ENCODE measurements at places on chromosomes 1 and 21. TPM values are rescaled to one million over a fixed set of nuclear protein-coding genes. Genes with fewer than 3 reads are reported as not detected.
A peak's percentile ranks its signal among the peaks of the same experiment; 100 is the strongest.

DNA sequence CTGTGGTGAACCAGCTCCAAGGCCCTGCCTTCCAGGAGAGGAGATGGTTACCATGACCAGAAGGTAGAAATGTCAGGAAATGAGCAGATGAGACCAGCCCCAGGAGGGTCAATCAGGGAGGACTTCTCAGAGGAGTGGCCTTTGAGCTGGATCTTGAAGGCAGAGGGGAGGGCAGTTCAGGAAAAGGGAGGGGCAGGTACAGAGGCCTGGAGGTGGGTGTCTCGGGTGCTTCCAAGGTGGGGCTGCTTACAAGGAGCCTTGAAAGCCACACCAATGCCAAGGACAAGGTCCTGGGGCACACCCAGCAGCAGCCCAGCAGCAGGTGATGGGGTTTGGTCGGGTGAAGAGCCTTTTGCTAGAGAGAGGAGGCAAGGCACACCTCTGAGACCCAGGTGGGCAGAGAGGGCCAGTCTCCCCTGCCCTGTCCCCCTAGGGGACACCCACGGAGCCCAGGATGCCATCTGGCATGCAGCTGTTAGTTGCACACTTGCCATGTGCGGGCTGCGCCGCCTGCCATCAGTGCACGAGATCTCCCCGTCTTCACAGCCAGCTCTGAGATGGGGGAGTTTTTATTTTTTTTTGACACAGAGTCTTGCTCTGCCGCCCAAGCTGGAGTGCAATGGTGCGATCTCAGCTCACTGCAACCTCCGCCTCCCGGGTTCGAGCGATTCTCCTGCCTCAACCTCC, 18.5 kb downstream of the SLC66A1 start:
- H3K27me3 ChIP-seq: no peaks in the 10 kb centered on the region
- H3K4me3 ChIP-seq: no peak overlapping the region
- no peak overlapping the region for H3K27ac ChIP-seq
- DNase-seq: peak; percentile 80

DNA sequence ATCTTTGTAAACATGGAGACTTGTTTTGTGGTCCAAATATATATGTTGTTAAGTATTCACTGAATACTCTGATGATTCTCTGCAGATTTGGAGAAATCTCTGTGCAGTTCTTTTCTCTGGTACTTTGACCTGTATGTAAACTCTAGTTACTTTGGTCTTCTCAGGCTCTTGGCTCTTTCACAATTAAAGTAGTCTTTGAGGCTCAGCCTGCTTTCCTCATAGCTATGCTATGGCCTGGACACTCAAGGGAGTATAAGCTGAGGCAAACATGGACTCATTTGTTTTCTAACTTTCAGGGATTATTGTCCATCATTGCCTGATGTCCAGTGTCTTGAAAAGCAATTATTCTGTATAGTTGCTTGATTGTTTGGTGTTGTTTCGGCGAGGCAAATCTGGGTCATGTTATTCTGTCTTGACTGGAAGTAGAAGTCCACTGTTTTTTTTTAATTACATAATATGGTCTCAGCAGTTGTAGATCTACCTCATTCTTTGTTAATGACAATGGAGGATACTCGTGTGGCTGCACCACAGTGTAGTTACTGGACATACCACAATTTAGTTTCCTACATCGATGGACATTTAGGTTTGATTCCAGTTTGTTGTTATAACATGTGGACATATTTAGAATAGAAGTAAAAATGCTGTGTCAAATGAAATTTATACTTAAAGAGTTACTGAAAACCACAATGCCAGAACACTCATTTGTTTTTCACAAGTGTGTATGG, 9.2 kb downstream of the PTBP2 start:
- peak; percentile 52 for DNase-seq
- H3K4me3 ChIP-seq: no peak overlapping the region
- H3K27ac ChIP-seq: no peak overlapping the region
- peaks cover 6% of the 10 kb centered on the region for H3K4me1 ChIP-seq
- H3K36me3 ChIP-seq: peaks cover 32% of the 10 kb centered on the region
- no peaks in the 10 kb centered on the region for H3K27me3 ChIP-seq

GRCh38 chr1:186577216-186577615, 103.0 kb downstream of the PTGS2 start:
- no peaks in the 10 kb centered on the region for H3K27me3 ChIP-seq
- H3K36me3 ChIP-seq: no peaks in the 10 kb centered on the region
- H3K27ac ChIP-seq: no peak overlapping the region

DNA sequence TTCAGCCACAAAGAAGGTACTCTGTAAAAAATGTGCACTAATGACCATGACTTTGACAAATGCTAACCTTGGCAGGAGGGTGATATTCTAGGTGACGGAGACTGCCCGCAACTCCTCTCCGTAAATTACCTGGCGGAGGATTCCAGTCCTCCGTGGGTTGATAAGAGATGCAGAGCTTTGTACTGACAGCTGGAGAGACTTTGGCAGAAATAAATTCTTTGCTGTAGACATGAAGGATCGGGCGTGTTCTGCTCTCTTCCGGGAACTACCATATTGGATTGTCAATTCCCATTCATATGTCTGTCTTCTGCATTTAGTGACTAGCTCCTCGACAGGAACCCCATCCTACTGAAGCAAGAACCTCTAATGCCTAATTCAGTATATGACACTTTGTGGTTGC, 158.3 kb upstream of the KAZN start:
- no peaks in the 10 kb centered on the region for H3K27me3 ChIP-seq
- H3K27ac ChIP-seq: no peak overlapping the region
- no peaks in the 10 kb centered on the region for H3K36me3 ChIP-seq

DNA sequence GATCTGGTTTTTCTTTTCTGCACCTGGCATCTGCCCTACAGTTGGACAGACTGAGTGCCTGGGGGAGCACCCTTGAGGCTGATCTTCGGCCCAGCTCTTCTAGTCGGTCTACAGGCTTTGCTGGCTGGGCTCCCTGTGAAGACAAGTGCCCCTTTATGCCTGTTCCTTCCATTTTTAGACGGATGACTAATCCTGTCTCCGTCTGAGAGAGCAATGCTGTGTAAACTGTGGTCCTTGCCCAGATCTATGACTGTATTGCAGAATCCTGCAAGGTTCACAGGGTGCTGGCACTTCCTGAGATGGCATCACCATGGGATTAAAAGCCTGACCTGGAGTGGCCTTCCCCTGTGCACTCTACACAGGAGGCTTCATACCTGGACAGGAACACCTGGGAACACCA, 47.6 kb upstream of the SAMD13 start:
- H3K27ac ChIP-seq: peak overlapping the region; percentile 86
- DNase-seq: peak; percentile 78
- no peak overlapping the region for H3K4me3 ChIP-seq
- no peaks in the 10 kb centered on the region for H3K36me3 ChIP-seq
- H3K4me1 ChIP-seq: peaks cover 26% of the 10 kb centered on the region

The C1QTNF12 gene
- 0.36 TPM for total RNA-seq
